ENCODE measurements at places on chromosomes 5 and 9. TPM values are rescaled to one million over a fixed set of nuclear protein-coding genes. Genes with fewer than 3 reads are reported as not detected.
A peak's percentile ranks its signal among the peaks of the same experiment; 100 is the strongest.

OSTF1 gene
- 63.5 TPM for polyA plus RNA-seq

HMHB1 gene
- polyA plus RNA-seq, result not detected

MINAR2 gene
- not detected for polyA plus RNA-seq

PCDHGA9 gene
- 5.5 TPM for polyA plus RNA-seq

GRCh38 chr5:178547753-178548415 is 42.3 kb downstream of the COL23A1 start:
- DNase-seq, result no peak

DNA sequence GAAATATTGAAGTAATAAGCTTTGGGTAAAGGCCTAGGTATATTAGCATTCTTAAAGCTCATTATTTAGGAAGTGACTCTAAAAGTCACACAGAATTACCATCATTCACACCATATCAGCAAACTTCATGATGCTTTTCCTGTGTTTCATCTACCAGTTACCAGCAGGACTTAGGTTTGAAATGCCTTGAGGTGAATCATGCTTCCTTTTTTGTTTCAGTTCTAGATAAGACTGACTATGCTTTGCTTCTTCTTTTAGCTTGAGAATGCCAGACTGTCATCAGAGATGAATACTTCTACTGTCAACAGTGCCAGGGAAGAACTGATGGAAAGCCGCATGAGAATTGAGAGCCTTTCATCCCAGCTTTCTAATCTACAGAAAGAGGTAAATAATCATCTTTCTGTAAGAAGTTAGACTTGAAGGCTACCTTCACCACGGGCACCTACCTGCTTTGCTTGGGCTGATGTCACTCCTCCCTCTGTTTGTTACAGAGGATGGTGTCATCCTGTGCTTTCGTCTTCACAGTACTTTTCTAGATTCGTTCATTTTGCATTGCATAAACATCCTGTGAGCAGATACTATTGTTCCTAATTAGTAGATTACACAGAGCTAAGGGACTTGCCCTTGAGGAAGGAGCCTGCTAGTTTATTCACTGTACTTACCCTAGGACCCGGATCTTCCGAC is 34.7 kb downstream of the LMNB1 start:
- DNase-seq, result no peak

DNA sequence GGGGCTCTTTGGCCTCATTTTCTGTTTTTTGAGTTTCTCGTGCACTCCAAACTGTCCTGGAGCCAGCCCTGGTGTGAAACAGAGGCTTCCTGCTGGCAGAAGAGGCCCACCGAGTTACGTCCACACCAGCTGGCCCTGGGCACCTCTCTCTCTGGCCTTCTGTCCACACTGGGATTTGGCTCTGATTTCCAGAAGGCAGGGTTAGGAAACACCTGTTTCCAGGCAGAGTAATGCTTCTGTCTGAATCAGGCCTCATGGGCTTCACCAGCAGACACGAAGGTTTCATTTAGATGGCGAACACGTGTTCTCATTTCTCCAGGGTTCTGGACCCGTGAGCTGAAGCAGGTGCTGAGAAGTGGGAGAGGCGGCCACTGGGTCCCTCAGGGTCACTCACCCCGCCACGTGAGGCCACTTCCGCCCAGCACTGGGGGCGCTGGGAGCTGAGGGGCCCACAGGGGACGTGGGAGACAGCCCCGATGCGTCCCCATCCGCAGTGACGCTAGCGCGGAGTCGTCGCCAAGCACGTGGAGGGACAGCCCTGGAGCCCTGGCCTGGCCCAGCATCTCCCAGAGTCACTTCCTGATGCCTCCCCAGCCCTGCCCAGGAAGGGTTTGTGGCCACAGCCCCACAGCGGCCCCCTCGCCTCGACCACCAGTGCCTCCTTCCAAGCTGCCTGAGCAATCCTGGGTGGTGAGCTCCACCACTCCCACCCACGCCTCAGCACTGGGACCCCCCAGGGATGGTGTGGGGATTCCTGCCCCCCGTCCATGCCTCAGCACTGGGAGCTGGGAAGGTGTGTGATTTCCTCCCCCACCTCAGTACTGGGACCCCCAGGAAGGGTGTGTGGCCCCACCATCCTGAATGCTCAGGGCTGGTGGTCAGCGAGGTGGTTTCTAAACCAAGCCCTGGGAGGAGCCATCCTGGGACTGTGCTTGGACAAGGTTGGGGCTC is 4.9 kb upstream of the LRRC14B start:
- DNase-seq, result no peak

- no peak for DNase-seq
Measured at GRCh38 chr5:2375757-2376250, 375.7 kb downstream of the IRX2 start.

- DNase-seq, result no peak
Measured at GRCh38 chr5:118467103-118467502, 521.2 kb downstream of the DTWD2 start.

DNA sequence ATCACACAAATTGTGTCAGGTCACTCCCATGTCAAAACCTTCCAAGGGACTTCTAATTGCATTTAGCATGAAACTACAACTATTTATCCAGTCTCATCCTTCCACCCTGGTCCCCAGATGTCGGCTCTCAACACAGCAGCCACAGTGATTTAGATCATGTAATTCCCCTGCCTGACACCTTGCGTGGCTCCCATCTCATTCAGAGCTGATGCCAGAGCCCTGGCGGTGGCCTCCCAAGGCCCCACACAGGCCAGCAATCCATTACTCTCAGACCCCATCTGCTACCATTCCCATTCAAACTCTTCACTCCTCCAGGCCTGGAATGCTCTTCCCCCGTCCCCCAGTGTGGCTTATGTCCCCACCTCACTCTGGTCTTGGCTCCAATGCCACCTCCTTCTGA is 2.4 kb downstream of the SLC35D2 start:
- no peak for DNase-seq

- no peak for DNase-seq
Measured at GRCh38 chr5:31741496-31741895, 102.6 kb downstream of the PDZD2 start.

- peak; percentile 43 for DNase-seq
Measured at GRCh38 chr5:147558826-147559225, 49.0 kb upstream of the DPYSL3 start.

DNA sequence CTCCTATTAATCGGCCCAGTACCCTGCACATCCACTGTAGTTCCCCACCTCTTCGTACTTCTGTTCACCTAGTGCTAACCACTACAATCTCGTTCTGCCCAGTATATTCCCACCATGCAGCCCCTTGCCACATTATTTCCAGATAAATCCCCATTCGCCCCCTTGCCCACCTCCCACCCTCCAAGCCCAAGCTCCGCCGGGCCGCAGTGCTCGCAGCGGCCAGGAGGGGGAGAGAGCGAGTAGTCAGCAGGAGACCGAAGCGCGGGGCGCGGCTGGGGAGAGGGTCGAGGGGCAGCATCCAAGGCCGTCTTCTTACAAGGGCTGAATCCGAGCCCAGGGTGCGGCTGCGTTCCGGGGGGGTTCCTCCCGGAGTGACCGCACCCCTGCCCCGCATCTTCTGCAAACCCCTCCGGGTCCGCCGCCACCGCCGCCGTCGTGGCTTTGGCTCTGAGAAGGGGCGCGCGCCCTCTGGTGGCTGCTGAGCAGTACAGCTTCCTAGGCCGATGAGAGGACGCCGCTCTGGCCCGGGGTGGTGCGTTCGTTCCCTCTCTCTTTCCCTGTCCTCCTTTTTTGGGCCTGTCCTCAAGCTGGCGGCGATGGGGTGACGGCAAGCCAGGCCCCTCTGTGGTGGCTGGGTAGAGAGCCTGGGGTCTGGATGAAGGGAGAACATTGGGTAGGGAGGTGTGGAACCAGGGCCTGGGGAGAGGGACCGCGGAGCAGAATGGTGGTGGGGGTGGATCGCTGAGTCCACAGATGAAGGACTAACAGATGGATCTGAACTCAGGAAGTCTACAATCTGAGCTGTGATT is 30.0 kb upstream of the PSD2 start:
- DNase-seq, result peak; percentile 74

- no peak for DNase-seq
Measured at GRCh38 chr9:107251756-107252322, 31.2 kb upstream of the RAD23B start.

All from right lung (tissue), 10 donors.